Spleen (tissue), 13 donors: ENCODE measurements at places on chromosomes 3 and 15. TPM values are rescaled to one million over a fixed set of nuclear protein-coding genes. Genes with fewer than 3 reads are reported as not detected.
A peak's percentile ranks its signal among the peaks of the same experiment; 100 is the strongest.

GRCh38 chr3:136194409-136195257 is 1.5 kb downstream of the MSL2 start:
- DNase-seq: peak; percentile 87

Gene FGF12
- 17.7 TPM for total RNA-seq

DNA sequence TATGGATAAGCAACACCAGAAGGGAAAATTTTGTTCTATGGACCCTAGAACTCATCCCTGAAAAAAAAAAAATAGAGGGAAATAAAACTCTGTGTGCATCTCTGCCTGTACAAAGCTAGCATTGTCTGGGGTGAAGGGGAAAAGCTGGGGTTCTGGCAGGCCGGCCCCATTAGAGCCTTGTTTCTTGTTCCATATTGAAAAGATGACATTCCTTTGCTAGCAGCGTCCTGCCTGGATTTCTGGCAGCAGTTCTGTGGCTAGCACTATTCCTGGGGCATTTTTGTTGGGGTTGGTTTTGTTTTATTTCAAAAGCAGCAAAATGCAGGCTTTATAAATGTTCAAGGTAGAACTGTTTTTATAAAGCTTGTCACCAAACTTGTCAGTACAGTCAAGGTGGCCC is 45.2 kb downstream of the RARB start:
- DNase-seq: no peak

Gene PARP16
- total RNA-seq: 10.0 TPM

Gene TRPC1
- total RNA-seq: 5.5 TPM

DNA sequence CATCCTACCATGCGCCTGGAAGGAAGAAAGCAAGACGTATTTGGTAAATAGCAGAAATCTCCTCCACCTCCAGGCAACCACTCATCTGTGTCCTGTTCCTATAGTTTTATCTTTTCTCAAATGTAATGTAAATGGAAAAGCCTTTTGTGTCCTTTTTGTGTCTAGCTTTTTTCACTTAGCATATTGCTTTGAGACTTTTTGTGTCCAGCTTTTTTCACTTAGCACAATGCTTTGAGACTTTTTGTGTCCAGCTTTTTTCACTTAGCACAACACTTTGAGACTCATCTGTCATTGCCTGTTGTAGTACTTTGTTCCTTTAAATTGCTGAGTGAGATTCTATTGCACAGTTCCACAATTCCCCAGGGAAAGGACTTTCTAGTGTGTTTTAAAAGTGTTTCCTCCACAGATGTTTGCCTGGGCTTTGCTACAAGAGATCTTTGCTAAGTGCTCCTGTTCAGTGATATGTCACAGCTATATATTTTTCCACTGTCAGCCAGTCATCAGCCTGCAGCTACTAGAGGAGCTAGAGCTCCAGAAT is 27.9 kb upstream of the MUC13 start:
- no peak for DNase-seq

- no peak for DNase-seq
These were observed 266.6 kb upstream of the TBL1XR1 start for GRCh38 chr3:177463863-177464262.

- no peak for DNase-seq
These were observed 464 bp downstream of the GABRG3 start for GRCh38 chr15:26971271-26972018.

Gene SOX14
- not detected for total RNA-seq

DNA sequence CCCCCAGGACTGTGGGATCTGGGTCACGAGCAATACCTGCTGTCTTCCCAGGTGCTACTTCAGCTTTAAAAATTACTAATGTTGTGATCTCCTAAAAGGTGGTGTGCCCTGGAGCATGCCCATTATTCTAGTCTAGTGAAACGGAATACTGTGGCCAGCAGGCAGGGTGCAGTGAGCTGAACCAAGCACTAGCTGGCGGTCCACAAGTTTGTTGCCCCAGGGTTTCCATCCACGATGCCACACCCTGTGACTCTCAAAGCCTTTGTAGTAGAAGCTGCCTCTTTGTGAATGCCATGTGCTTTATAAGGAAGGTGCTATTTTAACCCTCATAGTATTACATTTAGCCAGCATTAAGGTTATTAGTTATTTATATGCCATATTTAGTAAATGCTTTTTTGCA is 49.1 kb downstream of the PXYLP1 start:
- DNase-seq: no peak

- no peak for DNase-seq
These were observed 32.6 kb upstream of the DCP1A start for GRCh38 chr3:53379898-53380297.

Gene TRIM42
- total RNA-seq: not detected

DNA sequence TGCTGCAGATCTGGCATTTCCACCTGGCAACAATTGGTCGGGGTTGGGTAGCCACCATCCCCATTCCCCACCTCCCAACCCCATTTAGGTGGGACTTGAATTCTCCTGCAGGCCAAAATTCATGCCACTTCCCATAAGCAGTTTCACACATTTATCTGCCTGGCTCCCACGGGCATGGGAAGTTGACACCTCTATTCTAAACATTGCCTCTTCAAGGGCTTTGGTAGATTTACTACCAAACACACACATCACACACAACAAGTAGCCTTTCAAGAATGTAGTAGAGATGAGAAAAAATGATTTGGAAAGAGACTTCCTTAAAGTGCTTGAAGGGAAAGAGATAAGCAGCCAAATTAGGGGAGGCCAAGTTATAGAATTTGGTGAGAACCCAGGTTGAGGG is 30.9 kb downstream of the ZBTB38 start:
- DNase-seq: no peak

Gene FBXO40
- total RNA-seq: not detected

DNA sequence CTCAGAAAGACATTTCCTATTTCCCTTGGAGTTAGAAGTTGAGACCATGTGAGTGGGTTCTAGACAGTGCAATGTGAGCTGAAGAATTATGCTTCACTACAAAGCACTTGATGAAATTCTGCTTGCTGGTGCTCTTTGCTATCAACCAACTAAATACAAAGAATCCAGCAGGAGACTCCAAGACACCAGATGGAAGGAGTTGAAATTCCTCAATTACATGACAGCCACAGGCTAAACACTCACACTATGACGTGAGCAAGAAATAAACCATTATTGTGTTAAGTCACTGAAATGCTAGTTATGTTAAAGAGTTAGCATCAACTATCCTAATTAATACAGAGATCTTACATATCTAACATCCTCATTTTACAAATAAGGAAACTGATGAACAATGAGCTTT is 8.2 kb upstream of the MAP4 start:
- no peak for DNase-seq

- no peak for DNase-seq
These were observed 185.7 kb upstream of the TBL1XR1 start for GRCh38 chr3:177382944-177383343.

DNA sequence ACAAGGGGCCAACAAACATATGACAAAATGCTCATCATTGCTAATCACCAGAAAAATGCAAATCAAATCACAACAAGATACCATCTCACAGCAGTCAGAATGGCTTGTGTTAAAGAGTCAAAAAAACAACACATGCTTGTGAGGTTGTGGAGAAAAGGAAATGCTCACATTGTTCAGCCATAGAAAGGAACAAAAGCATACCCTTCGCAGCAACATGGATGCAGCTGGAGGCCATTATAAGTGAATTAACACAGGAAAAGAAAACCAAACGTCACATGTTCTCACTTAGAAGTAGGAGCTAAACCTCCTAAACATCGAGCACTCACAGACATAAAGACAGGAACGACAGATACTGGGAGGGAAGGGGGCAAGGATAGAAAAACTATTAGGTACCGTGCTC is 678.4 kb upstream of the GRM7 start:
- DNase-seq: no peak

GRCh38 chr3:38576131-38576525 is 73.4 kb downstream of the SCN5A start:
- no peak for DNase-seq

GRCh38 chr15:29470794-29471193 is 201.2 kb upstream of the NSMCE3 start:
- no peak for DNase-seq

GRCh38 chr3:153145454-153145853 is 16.6 kb upstream of the RAP2B start:
- DNase-seq: no peak

GRCh38 chr3:99529265-99529664 is 109.1 kb upstream of the COL8A1 start:
- no peak for DNase-seq

DNA sequence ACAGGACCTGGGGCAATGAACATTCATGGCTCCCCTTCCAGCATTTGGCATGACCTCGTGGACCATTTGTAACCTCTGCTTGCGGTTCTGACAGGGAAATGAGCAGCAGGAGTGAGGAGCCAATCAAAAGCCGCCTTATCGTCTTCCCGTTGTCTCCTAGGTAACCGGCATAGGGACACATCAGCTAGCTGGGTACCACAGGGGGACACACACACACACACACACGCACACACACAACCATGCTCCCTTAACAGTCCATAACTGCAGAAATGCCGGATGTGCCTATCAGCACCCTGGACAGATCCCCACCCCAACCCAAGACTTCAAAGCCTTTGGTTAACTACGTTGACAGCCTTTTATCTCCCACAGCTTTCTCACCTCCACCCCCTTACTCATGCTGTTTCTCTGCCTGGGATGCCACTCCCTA is 53.4 kb upstream of the CCDC174 start:
- DNase-seq: peak; percentile 13

GRCh38 chr3:191307341-191307740 is 21.9 kb upstream of the CCDC50 start:
- DNase-seq: no peak

GRCh38 chr3:51727500-51727899 is 20.6 kb downstream of the GRM2 start:
- DNase-seq: no peak

Gene COL6A5
- 0.15 TPM for total RNA-seq

DNA sequence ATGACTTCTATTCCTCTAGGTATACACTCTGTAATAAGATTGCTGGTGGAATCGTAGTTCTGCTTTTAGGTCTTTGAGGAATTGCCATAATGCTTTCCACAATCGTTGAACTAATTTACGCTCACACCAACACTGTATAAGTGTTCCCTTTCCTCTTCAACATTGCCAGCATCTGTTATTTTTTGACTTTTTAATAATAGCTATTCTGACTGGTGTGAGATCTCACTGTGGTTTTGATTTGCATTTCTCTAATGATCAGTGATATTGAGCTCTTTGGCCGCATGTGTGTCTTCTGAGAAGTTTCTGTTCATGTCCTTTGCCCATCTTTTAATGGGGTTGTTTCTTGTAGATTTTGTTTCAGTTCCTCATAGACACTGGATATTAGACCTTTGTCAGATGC is 12.8 kb downstream of the NXPE3 start:
- DNase-seq: no peak

- no peak for DNase-seq
These were observed 100.6 kb downstream of the ZNF609 start for GRCh38 chr15:64560998-64561397.

- no peak for DNase-seq
These were observed 99.6 kb downstream of the FAM43A start for GRCh38 chr3:194785315-194785714.

Gene PATL2
- 28.3 TPM for total RNA-seq

- no peak for DNase-seq
These were observed 253.2 kb downstream of the RORA start for GRCh38 chr15:60975952-60976351.

Gene CKMT1A
- total RNA-seq: not detected

- no peak for DNase-seq
These were observed 154.9 kb downstream of the GREM1 start for GRCh38 chr15:32872621-32873283.
